Muscle of arm (tissue), 14 donors: ENCODE measurements at places on chromosomes 16 and 17. TPM values are rescaled to one million over a fixed set of nuclear protein-coding genes. Genes with fewer than 3 reads are reported as not detected.

DNA sequence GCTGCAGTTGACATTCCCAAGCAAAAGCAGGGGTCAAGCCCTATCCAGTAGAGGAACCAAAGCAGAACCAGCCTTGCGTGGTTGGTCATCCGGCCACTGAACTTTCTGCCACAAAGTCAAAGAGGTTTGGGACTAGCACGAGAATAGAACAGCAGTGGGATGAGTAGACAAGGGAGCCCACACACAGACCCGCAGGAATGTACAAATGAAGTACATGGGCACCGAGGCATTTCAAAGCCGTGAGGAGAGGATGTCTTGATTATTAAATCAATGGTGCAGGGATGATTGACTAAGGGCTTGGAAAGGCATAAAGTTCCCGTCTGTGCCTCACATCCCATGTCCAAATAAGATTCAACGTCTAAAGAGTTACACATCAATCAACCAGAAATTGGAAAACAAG is 81.8 kb upstream of the TBC1D3K start:
- no peak for DNase-seq

- no peak for DNase-seq
These were observed 110.8 kb upstream of the GSE1 start for GRCh38 chr16:85502357-85502756.

- DNase-seq: no peak
These were observed 472.1 kb downstream of the RBFOX1 start for GRCh38 chr16:7804635-7805195.

TBX2 gene
- 6.1 TPM for polyA plus RNA-seq

DNA sequence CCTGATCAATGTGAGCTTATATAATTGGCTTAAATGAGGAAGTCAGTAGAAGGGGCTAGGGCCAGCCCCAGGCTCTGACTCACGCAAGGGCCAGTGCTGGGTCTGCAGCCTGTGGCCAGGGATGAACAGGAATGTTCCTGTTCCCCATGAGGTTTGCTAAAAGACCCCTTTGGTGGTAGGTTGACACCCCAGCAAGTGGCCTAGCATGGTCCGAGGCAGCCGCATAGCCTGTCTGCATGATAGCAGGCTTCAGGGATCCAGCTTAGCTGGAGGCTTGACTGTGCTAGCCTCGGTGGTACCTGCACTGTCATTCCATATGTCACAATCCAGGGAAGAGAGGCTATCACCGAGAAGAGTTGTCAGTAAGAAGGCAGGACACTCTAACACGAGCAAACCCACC is 23.5 kb downstream of the TRIM25 start:
- no peak for DNase-seq

GRCh38 chr17:49397586-49397985 is 17.1 kb downstream of the PHB1 start:
- no peak for DNase-seq

- no peak for DNase-seq
These were observed 4.7 kb downstream of the PFAS start for GRCh38 chr17:8253801-8254200.

SRCAP gene
- 28.0 TPM for polyA plus RNA-seq

SLX4 gene
- 4.1 TPM for polyA plus RNA-seq

DNA sequence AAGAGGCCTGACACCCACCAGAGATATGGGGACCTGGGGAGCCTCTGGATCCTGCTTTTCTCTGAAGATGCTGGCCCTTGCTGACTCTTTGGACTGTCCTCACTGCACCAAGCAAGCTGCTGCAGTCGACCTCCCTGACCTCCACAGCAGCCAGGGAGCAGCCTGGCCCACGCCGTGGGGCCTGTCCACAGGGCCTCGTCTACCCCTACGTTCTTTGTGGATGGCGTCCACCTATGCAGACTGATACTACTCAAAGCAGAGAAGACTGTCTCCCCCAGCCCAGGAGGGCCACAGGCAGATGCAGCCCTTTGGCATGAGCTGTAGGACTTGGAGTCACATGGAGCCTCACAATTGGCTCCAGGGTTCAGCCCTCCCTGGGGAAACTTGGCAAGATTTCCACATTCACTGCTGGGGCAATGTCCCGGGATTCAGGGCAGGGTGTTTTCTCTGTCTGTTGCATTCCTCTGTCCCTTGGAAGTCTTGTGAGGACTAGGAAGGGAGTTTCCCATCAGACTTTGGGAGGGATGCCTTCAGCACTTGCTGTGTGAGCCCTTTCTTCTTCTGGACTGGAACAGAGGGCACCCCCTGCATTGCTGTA is 152.2 kb downstream of the NTN1 start:
- DNase-seq: no peak

DNA sequence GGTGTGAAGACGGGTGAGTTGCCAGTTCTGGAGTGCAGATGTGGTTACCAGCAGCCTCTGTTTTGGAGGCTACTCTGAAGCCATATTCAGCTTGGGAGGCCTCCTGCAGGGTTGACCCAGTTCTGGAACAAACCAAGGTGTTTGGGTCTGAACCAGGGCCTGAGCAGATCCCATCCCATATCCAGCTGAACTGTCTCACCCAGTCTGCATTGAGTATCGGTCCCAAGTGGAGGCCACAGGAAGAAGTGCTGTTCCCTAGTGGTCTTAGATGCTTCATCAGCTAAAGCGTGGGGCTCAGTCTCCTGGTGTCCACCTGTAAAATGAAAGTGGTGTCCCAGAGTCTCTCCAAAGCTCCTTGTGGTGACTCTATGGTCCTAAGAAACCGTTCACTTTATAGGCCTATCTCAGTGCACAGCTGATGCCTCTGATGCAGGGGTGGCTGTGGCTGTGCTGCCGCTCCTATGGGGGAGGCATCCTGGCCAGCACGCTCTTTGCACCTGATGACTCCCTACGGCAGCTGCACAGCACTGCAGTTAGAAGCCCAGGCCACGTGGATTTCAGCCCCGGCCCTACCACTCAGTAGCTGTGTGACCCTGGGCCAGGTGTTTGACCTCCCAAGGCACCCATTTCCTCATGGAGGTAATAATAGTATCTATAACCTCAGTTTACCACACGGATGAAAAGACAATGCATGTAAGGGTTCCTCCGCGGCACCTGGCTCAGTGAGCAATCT is 21.0 kb downstream of the CBX4 start:
- no peak for DNase-seq

UNK gene
- 30.7 TPM for polyA plus RNA-seq

DNA sequence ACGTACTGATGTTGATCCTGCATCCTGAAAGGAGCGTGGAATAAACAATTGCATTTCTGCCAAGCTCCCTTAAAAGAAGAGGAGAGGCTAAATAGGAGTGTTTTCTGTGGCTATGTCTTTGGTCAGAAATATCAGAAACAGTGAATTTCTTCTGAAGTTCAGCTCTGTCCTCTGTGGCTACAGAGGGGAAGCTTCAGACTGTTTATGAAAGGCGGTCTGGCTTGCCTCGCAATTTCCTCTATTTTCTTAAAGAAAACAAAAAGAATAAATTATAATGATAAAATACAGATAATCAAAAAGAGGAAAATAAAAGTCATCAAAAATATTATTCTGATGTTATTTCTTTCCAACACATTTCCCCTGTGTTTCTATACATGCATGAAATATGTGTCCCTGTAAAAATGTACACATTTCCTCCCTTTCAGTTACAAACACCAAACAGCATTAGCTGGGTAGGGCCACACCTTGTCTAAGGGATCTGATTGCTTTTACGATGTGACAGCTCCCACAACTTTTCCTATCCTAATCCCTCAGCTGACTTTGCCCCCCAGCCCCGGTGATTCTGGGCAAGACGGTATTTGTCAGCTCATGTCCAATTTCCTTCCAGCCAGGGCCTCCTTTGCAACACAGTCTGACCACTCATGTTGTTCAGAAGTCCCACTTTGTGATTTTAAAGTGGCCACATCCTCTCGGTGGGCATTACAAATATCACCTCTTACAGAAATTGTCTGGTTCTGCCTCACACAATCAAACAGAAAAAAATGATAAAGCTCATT is 439.0 kb downstream of the HS3ST3B1 start:
- no peak for DNase-seq

- no peak for DNase-seq
These were observed 3.0 kb downstream of the TNK1 start for GRCh38 chr17:7383742-7384488.

- no peak for DNase-seq
These were observed 65.5 kb upstream of the DOC2B start for GRCh38 chr17:246851-247421.

KRTAP9-8 gene
- polyA plus RNA-seq: not detected

SLFN5 gene
- polyA plus RNA-seq: 5.7 TPM

- DNase-seq: no peak
These were observed 79.6 kb upstream of the CLEC18B start for GRCh38 chr16:74500907-74501306.

- DNase-seq: no peak
These were observed 17.2 kb downstream of the CMIP start for GRCh38 chr16:81461766-81462165.

DNA sequence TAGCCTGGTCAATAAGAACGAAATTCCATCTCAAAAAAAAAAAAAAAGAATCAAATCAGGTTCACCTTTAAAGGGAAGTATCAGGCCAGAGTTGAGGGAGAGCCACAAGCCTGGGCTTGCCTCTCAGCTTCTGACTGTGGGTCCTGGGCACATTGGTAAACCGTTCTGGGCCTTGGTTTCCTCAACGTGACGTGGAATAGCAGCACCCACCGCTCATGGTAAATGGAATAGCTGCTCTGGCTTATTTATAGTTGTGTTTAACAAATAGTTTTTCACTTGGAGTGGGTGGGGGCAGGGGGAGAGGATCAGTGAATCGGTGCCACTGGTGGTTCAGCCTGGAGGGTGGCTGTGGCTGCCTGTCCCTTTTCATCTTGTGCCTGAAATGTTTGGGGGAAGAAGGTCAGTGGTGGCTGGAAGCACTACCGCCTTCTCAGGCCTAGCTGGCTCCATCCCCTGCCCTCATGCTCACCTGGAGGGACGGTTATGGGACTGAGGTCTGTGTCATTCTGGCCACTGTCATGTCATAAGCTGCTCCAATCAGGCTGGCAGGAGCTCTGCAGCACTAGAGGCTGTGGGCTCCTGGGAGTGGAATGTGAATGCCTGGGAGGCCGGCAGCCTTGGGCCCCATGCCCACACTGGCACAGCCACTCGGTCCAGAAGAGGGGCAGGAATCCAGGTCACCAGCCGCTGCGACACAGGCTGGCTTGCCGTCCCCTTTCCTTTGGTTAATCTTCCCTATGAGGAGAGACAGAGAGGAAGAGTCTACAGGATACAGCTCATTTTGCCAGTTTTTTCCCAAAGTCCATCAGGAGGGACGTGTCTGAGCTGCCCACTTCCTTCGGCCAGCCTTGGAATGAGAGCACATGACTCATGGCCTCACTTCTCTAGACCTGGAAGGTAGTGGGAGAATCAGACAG is 27.0 kb downstream of the CCR7 start:
- no peak for DNase-seq

GRCh38 chr17:29180788-29181160 is 576 bp upstream of the MYO18A start:
- no peak for DNase-seq

- peak; percentile 82 for DNase-seq
These were observed 45.9 kb upstream of the HS3ST3A1 start for GRCh38 chr17:13647543-13648021.

DNAH3 gene
- polyA plus RNA-seq: 0.44 TPM

SDK2 gene
- polyA plus RNA-seq: 28.1 TPM

KARS1 gene
- 142 TPM for polyA plus RNA-seq

TBC1D3C gene
- not detected for polyA plus RNA-seq

DNA sequence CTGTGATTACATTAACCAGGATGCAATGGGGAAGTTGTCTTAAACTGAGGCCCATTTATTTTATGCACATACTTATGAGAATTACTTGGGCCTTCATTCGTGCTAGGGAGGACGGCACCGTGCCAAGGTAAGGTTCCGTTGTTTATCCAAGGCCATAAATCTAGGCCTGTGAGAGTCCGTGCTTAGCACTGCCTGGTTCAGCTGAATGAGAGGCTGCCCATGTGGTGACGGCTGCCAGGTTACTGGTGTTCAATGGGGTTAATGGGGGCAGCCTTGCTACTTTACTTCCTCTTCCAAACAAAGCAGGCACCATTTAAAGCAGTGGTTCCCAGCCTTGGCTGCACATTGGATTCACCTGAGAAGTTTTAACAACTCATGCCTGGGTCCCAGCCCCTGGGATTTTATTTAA is 135.1 kb upstream of the NOL11 start:
- DNase-seq: no peak

OR3A3 gene
- not detected for polyA plus RNA-seq

IGSF6 gene
- 2.1 TPM for polyA plus RNA-seq

DNA sequence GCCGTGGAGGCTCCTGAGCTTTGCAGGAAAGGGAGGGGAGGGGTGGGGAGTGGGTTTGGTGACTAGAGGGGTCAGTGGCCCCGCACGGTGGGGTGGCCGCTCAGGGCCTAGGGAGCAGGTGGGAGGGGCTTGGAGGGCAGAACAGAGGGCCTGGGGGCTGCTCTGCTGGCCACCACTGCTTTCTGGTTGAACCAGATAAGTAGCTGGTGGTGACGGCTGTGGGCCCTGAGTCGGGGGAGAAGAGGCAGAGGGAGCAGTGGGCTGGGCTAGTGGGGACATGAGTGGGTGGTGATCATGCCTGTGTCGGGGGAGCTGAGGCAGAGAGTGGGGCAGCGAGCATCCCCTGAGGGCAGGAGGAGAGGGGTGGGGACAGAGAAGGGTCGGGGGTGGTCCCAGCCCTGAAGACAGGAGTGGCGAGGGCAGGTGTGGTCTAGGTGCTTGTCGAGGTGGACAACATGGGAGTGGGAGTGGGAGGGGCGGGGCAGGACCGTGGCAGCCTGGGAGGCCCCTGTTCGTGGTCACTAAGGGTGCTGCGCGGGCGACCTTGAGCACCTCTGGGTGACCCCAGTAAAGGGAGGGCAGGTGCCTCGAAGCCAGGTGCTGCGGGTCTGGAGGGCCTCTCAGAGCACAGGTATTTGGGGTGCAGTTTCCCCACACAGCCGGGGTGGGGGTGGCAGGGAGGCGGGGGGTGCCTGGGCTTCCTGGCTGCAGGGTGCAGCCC is 6.3 kb upstream of the CD7 start:
- DNase-seq: no peak

KRT24 gene
- polyA plus RNA-seq: not detected
